ENCODE measurements at places on chromosomes 6 and 20. TPM values are rescaled to one million over a fixed set of nuclear protein-coding genes. Genes with fewer than 3 reads are reported as not detected.

Gene LHFPL5
- total RNA-seq, result not detected

DNA sequence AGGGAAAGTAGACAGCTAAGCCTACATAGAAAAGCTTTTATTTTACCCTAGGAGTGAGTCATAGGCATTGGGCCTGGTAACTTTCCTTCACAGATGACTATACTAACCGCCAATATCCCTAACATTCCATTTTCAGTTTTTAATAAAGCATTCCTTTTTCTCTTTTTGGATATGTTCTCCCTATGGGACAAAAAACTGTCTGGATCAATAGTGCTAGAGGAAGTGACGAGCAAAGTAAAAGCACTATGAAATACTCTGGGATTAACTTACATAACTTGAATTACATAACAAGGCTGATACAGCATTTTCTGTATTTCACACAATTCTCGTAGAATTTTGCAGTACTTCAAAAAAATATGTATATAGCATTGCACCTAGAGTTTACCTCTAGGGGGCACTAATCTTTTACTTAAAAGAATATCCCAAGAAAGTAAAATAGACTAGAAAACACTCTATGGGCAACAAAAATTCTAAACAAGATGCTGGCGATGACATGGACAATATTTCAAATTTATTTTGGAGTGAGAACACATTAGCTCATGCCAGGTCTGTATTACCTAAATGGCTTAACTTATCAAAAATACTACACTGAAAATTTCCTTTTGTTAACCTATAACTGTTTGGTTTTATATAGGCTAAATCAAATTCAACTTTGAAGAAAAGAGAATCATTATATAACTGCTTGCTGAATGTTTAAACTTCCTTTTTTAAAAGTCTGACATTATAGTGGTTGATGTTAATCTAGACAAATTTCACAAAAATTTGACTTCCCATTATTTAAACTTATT is 66.3 kb upstream of the DST start:
- no peak for DNase-seq

DNA sequence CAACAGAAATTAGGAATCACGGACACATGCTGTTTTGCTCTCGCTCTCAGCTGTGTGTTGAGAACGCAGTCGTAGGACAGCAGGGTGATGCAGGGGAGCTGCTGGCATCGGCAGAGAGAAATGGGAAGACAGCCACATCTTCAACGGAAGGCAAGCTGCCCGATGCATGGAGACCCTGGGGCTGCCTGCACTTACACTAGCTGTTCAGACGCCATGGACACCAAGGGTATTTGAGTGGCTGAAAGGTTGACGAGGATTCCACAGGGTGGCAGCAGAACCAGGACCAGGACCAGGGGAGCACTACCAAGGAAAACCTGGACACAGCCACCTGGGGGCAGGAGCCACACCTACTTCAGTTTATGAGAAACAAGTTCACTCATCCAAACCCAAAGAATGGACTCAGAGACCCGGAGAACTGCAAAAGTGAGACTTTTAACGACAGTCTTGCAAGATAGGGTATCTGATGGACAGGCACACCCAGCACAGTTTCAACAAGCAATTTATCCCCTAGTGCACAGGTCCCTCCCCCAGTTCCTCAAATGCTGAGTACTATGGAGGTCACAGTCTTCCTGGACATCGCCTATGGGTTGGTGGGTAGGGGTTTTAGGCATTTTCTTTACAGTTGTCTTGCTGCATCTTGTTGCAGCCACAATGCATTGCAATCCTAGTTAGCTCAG is 56.3 kb upstream of the ENTPD6 start:
- no peak for DNase-seq

GRCh38 chr20:47057661-47058060 is 163.0 kb downstream of the EYA2 start:
- no peak for DNase-seq

- DNase-seq, result no peak
These were observed 38.9 kb upstream of the NKX2-4 start for GRCh38 chr20:21436205-21436604.

Data from posterior vena cava (tissue), 2 donors.